ENCODE measurements at places on chromosomes 5 and 9.

DNA sequence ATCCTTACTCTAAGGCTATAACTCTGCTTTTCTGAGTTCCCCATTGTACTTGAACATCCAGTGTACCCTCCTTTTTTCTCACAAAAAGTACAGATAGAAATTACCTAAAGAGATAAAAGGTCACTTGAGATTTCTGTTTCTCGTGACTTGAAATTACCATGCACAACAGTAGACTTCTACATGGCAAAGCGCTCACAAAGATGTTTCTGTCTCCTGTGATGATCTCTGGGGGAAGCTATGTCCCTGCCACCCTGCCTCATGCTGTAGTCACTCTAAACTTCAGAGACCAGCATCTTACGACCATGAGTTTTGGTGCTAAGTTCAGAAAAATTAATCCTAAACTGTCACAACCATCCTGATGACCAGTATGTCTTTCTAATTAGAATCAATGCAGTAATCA lies 36.2 kb downstream of the NFIB start:
- no peak for DNase-seq

DNA sequence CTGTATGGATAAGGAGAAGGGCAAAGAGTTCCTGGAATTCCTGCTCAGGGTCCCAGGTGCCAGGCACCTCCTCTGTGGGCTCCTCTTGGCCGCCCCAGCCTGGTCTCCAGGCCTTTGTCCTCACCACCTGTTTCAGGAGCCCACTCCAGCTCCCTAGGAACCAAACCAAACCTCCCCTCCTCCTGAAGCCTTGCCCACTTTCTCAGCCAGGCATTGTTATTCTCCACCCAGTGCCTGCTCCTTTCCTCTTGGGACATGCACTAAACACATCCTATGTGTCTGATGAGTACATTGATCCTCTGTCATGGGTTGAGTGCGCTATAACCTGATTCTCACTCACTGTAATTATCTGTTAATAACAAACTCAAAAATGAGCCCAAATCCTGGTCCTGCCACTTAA lies 189.8 kb downstream of the SPOCK1 start:
- DNase-seq = no peak

DNA sequence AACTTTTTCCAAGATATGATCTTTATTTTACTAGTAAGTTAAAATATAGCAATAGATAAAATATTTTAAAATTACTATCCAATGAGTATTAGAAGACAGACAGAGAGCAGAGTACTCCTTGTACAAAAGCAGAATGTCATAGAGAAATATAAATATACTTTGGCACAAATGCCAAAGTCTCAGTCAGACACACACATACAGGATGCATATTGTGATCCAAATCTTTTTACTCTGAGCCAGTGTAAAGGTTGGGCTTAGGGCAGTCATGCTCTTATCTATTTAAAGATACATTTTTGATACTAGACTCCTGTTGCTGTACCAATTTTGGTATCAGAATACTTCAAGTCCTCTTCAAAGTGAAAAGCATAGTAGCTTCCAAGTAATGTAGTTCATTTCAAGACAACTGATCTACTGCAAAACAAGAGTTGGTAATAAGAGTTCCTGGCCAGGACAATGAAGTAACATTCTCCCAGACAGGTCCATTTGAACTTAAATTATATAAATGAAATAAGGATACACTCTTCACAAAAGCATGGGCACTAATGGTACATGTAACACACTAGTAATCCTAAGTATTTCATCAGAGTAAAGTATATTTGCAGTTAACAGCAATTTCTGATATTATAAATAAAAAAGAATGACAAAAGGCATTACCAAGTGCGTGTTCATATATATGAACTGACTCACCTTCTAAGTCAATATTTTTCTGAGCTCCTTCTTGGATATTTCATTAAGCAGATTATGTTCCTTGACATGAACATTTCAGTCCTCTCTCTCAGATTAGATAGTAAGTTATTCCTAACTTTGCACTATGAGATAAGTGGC lies 10.5 kb downstream of the PFDN1 start:
- no peak for DNase-seq

- no peak for DNase-seq
These were observed 75.7 kb upstream of the ZNF169 start for GRCh38 chr9:94183240-94183999.

DNA sequence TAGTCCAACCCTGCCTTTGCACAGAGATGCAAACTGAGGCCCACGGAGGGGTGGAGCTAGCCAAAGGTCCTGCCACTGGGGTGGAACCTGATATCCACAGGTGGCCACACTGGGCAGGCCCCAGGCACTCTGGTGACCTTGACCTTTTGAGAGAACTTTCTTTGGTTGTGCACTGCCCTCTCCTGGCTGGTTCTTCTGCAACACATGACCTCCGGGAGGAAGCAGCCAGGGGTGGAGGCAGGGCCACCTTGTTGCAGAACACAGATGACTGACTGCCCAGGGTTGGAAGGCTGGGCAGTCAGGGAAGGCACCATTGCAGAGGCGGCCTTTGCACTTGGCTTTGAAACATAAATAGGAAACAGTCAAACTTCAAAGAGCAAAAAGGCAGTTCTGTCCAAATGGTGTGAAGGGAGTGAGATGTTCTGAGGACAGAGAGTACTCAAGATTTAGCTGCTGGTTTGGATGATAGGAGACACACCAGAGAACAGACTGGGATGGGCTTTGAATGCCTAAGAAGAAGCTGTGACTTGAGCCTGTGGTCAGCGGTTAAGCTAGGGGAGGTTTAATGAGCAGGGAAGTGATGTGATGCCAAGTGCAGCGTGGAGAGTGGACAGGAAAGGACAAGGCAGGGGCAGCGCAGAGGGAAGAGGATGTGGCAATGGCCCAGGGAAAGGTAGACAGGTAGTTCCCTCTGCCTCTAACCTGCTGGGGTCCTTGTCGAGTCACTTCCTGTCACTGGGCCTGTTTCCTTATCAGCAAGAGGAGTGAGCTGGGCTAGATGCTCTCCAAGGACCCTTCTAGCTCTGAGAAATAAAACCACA lies 6.8 kb upstream of the TCOF1 start:
- peak; percentile 23 for DNase-seq

DNA sequence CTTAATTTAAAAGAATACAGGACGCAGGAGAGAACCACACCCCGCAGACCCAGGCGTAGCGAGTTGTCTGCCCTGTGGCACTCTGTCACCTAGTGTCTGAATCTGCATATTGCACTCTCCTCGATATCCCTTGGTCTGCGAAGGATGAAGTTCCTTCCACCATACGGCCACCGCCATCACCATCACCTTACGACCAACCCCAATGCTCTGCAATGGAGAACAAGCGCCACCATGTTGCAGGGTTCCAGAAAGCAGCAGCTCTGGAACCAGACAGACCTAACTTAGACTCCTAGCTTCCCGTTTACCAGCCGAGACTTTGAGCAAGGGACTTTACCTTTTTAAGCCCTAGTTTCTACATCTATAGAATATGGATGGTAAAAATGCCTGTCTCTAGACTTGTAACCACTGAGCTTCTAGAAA lies 77.4 kb upstream of the DMRT1 start:
- peak; percentile 17 for DNase-seq

GRCh38 chr9:130680836-130681768 lies 12.5 kb upstream of the EXOSC2 start:
- DNase-seq = no peak

DNA sequence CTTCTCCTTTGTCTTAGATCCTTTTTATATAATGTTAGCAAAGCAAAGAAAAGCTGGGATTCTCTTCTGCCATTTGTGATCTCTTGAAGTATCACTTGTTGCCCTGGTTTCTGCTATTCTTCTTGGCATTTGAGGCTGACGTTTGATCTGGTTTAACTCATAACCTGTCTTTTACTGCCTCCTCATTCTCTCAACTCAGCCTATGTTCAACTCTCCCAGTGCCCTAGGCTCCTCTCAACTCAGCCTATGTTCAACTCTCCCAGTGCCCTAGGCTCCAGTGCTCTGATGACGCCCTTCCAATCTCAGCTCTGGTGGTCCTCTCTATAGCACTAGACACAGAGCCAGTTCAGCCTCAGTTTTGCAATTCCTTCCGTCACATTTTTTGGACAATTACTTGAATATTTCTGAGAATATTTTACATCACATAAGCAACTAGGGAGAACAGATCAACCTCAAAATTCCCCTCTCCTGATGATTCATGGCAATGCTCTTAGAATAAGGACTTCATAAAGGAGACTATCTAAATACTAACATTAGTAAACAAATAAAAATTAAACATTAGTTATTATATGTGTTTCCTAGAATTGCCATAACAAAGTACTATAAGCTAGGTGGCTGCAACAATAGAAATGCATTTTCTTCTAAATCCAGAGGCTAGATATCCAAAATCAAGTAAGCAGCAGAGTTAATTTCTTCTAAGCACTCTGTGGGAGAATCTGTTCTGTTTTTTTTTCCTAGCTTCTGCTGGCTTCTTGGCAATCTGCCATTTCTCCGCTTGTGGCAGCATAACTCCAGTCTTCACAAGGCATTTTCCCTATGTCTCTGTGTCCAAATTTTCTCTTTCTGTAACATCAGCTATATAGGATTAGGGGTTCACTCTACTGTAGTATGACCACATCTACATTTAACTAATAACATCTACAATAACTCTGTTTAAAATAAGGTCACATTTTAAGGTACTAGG lies 662.1 kb upstream of the FTMT start:
- peak; percentile 81 for DNase-seq

DNA sequence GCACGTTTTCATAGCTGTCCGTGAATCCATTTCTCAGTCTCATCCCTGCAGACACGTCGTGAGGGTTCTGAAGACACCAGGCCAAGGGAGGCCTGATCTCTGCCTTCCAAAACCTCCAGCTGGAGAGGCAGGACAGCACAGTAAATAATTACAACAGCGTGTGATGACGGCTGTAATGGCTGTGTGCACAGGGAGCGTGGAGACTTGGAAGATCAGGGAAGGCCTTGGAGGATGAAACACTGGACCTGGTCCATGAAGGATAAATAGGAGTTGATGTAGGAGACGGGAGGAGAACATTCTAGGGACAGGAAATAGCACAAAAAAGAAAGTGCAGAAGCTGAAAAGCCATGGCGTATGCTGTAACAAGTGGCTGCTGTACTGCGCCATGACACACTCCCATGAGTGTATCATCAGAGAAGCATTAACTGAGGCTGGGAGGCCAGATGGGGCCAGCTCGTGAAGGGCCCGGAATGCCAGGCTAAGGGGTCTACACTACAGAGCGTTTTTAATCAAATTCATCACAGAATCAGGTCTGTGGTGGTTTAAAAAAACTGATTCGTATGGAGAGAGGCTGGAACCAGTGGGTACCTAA lies 97.2 kb downstream of the CRB2 start:
- no peak for DNase-seq

DNA sequence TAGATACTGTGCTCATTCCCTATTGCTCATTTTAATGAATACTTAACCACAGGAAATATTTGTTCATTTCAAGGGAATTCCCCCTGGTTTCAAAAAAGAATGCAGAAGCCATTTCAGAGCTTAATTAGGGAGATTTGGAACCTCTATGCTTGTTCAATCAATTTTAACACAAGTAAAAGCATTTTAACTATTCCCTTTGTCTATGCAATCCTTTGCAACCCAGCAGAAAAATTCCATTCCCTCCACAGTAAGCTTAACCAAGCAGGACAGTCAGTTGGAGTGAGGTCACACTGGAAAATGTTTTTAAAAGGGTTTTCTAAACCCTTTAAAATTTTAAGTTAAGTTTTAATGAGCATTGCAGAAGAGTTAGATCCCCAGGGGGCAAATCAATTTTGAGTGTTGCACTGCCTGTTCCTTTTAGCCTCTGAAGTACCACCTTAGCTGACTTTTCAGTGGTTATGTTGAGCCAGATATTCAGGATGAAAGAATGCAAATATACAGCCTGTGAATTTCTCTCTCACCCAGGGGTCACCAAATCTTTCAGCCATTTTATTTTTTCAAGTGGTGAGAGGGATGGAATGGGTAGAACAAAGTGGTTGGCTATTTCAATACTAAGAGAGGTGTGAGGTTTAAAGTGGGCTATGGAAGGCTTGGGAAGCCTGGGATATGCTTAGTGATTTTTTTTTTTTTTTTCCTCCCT lies 356.2 kb upstream of the NUDT12 start:
- DNase-seq = no peak

GRCh38 chr9:83473488-83473971 lies 64.7 kb downstream of the FRMD3 start:
- DNase-seq = no peak

DNA sequence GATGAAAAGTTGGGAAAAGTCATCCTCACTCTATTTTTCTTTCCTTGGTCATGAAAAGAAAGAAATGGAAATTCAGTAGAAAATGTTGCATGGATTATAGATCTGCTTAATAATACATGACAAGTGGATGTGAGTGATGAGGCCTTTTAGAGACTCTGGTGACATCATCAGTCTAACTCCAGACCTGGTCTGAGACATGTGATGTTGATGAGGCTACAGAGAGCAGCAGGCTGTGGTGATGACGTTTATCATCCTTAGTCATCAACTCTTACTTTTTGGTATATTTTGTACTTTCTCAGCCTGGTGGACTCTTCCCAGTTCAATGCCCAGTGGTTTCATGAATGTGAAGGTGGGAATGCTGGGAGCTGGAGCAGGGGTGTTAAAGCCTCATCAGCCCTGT lies 116.4 kb downstream of the TTLL11 start:
- no peak for DNase-seq

- DNase-seq = no peak
These were observed 95.8 kb downstream of the PLPP1 start for GRCh38 chr5:55438998-55439397.

DNA sequence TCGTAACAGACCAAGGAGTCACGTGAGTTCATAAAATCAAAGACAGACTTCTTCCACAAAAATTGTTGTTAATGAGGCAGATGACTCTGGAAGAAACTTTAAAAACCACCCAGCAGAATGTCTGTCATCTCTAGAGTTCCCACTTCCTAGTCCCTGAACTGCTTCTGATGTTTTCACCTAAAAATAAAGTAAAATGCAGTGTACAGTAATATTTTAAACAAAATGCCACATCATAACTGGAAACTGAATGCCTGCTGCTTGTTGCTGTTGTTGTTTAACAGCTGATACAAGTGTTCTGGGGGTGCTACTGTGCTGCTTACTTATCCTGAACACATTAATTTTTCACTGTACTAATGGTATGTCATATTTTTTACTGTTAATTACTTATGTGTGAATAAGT lies 577.2 kb downstream of the MTRR start:
- no peak for DNase-seq

GRCh38 chr5:88829054-88829453 lies 53.9 kb downstream of the MEF2C start:
- no peak for DNase-seq

DNA sequence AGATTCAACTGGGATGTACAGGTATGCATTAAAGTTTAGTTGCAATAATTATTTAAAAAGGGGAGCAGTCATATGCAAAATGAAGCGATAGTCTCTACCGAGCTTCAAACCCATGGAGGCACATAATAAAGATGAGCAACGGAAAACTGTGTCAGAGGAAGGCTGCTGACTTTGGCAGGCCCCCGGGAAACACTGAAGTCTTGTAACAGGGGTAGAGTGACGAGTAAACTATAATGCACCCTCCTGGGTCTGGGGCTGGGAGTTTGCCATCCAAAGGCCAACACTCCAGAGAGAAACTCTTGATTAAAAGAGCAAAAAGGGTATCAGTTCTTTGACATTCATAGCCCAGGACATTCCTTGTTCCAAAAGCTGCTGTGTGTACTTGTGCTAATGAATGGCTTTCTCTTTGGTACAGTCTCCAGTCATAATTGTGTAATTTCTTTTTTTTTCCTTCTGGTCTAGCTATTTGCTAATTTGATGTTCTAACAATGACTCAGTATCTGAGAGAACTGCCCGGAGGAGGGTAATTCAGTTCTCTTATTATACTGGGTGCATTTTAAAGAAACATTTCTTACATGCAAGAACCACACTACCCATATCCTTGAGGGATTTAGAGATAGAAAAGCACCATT lies 59.2 kb downstream of the TNC start:
- DNase-seq = no peak

- no peak for DNase-seq
These were observed 308.9 kb downstream of the TLE4 start for GRCh38 chr9:79880626-79881025.

- DNase-seq = no peak
These were observed 360.4 kb upstream of the ACTBL2 start for GRCh38 chr5:57843059-57843367.

All from smooth muscle cell of the brain vasculature (primary cell).